Activated naive CD4-positive, alpha-beta T cell treated with Interleukin-2 at 50 U/mL for 16 hours (primary cell): ENCODE measurements at places on chromosomes 5 and 9.

GRCh38 chr5:116795189-116795588 lies 220.6 kb upstream of the SEMA6A start:
- DNase-seq: no peak

- DNase-seq: no peak
Observed at GRCh38 chr9:127786773-127787104, 905 bp downstream of the CDK9 start.

GRCh38 chr9:38127271-38127839 lies 58.3 kb upstream of the SHB start:
- no peak for DNase-seq

GRCh38 chr5:136034492-136034891 lies 5.7 kb downstream of the TGFBI start:
- no peak for DNase-seq

- DNase-seq: no peak
Observed at GRCh38 chr9:124020520-124021384, 9.2 kb downstream of the LHX2 start.

- no peak for DNase-seq
Observed at GRCh38 chr9:5684101-5684500, 55.2 kb downstream of the RIC1 start.

DNA sequence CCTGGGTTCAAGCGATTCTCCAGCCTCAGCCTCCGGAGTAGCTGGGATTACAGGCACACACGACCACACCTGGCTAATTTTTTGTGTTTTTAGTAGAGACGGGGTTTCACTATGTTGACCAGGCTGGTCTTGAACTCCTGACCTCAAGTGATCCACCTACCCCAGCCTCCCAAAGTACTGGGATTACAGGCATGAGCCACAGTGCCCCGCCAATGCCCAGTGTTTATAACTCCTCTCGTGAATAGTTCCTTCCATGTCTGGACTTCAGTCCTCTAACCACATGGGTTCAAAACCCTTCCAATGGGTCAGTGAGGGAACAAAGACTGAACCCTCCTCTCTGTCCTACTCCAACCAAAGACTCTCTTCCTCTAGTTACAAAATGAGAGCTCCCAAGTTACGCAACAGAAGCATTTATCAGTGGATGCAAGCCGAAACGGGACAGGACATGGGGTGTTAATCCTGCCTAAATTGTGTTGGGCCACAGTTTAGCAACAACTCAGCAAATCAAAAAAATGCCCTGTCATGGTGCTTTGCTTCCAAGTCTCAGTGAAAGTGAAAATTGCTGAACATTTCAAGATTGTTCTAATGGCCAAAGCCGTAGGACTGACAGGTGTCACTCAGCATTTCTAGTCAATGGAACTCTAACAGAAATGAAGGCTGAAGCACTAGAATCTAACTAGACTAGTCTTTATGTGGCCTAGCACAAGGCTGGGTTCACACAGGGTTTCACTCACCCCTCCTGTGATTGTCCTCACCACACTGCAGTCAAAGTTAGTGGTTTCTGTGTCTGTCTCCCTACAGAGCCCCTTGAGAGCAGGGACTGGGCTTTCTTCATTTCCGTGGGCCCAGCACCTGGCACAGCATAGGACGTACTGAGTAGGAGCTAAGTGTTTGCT lies 3.2 kb upstream of the TMEM245 start:
- no peak for DNase-seq
